ENCODE measurements at places on chromosomes 3 and 15.

DNA sequence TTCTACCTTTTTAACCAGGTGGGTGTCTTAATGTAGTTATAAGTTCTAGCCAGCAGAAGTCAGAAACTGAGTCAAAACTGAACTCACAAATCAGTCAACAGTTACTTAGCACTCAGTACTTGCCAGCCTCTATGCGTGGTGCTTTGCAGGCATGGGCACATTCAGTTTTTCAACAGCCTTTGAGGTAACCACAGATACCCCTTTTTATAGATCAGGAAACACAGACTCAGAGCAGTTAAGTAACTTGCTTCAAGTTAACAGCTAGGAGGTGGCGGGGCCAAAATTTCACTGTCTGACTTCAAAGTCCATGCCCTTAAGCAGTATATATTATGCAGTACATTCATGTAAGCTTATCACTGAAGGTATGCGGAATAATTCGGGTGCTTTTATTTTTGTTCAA, 139.4 kb downstream of the FHIT start:
- no peak for DNase-seq

DNA sequence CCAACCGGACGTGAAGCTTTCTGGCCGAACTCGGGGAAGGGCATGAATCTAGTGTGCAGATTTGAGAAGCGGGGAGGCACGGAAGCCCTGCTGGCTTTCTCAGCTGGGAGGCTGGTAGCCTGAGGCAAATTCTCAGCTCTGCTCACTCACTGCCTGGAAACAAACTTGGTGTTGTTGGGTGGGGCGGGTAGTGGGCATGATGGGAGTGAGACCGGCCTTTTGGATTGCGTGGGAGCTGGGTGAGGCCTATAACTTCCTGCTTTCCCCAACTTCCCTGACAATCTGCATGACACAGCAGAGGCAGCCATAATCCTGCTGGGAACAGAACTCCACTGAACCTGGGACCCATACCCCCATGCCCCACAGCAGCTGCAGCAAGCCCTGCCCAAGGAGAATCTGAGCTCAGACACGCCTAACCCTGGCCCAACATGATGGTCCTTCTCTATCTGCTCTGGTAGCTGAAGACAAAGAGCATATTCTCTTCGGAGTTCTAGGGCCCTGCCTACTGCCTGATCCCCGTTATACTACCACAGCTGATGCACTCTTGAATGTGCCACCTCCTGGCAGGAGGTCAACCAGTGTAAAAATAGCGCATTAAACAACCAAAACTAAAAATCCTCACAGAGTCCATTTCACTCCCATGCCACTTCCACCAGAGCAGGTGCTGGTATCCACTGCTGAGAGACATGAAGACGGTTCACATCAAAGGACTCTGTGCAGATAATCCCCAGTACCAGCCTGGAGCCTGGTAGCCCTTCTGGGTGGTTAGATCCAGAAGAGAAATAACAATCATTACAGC, 44.7 kb downstream of the CEP70 start:
- DNase-seq: no peak

DNA sequence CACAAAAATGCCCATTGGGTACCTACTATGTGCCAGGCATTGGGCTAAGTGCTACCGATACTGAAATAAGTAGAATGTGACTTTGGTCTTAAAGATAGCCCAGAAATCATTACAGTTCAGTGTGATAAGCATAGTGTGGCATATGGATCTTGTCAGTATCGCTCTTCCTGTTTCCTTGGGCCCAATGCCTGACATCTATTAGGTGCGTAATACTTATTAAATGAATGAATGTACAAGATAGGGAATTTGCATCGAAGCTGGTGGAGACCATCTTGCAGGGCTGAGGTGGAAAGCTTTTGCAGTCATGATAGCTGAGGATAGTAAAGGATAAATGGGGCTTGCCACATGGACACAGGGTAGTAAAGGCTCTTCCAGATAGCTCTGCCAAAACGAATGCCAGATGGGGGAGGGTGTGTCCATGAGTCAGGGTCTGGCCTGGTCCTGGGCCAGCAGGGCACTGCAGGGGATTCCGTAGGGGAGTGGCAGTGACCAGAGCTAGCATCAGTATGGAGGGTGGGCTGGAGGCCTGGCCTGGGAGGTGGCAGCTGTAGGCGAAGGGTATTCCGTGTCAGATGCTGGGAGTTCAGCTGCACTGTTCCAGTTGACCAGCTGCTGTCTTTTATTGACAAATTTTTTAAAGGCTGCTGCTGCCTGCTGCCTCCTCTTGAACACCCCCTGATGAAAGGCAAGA, 23.5 kb downstream of the TSEN2 start:
- no peak for DNase-seq

DNA sequence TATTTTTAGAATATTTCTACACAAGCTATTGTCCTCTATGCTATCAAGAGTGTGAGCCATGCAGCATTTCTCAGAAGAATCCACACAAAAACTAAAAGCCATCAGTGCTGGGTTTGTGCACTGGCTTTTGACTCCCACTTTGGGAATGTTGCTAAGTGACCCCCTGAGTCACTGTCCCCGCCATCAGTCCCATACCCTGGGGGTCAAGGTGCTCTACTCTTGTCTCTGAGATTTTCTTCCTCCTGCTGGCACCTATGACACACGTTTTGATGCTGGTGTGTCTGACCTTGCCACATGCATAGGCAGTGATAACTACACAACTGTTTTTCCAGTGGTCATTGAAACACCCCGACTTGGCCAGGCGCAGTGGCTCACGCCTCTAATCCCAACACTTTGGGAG, 19.8 kb downstream of the CMTM7 start:
- DNase-seq: no peak

DNA sequence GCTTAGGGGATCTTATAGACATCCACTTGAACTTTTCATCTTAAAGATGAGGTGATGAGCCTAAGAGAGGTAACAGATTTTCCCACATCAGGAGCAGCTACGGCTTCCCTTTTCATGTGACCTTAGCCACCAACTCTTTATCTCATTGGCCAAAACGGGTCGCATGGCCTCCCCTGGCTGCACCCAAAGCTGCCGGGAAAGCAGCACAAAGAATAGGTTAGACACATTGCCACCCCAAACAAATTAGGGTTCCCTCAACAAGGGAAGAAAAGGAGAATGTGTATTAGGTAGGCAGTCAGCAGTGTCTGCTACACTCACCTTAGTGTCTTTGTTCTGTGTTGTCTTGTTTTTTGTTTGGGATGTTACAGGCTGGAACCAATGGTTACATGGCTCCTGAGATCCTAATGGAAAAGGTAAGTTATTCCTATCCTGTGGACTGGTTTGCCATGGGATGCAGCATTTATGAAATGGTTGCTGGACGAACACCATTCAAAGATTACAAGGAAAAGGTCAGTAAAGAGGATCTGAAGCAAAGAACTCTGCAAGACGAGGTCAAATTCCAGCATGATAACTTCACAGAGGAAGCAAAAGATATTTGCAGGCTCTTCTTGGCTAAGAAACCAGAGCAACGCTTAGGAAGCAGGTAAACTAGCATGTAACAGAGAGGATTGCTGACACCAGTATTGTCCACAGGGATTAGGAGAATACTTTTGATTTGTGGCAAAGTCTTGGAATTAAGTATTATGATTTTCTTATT, 44.2 kb downstream of the GRK7 start:
- DNase-seq: no peak

- DNase-seq: no peak
These were observed 66.4 kb upstream of the SNRPA1 start for GRCh38 chr15:101361418-101361817.

DNA sequence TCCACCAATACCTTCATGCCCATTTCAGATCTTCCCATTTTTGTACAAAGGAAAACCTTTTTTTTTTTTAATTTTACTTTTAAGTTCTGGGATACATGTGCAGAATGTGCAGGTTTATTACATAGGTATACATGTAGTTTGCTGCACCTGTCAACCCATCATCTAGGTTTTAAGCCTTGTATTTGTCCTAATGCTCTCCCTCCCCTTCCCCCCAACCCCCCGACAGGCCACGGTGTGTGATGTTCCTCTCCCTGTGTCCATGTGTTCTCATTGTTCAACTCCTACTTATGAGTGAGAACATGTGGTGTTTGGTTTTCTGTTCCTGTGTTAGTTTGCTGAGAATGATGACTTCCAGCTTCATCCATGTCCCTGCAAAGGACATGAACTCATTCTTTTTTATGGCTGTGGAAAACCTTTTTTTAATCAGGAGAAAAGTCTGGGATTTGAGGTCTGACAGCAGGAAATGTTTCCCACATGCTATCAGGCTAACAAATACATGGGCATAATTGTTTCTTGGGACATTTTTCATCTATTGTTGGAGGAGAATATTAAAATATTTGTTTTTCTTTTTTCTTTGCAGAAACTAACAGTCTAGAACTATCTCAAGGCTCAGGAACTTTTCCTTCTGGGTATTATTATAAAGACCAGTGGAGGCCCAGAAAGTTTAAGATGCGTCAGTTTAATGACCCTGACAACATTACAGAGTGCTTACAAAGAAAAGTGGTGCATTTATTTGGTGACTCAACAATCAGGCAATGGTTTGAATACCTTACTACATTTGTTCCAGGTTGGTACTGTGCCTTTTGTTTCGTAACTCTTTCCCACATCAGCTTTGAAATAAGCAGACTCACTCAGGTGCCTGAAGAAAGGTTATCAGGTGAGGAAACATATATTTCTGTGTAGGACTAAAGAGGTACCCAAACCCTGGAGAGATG, 32.8 kb upstream of the NFKBIZ start:
- no peak for DNase-seq

GRCh38 chr3:152879790-152880174, 44.9 kb downstream of the P2RY1 start:
- peak; percentile 24 for DNase-seq

DNA sequence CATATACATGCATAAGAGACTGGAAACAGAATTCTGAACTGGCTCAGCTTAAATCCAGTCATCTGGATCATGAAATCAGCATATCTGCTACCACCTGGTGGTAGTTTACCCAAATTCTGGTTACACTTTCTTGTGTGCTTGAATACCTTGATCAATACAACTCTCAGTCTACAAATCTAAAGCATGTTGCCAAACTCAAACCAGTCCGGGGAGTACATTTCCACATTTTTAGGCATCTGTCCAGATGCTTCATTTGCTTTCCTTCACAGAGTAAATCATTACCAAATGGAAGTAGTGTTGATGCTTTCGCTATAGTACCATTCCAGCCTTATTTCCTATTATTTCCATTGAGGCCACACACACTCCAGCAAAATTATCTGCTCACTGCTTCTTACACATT, 126.4 kb downstream of the P2RY1 start:
- DNase-seq: peak; percentile 50

- DNase-seq: no peak
These were observed 18.6 kb downstream of the CSTA start for GRCh38 chr3:122343654-122344053.

GRCh38 chr3:43159131-43159875, 53.4 kb upstream of the POMGNT2 start:
- no peak for DNase-seq

DNA sequence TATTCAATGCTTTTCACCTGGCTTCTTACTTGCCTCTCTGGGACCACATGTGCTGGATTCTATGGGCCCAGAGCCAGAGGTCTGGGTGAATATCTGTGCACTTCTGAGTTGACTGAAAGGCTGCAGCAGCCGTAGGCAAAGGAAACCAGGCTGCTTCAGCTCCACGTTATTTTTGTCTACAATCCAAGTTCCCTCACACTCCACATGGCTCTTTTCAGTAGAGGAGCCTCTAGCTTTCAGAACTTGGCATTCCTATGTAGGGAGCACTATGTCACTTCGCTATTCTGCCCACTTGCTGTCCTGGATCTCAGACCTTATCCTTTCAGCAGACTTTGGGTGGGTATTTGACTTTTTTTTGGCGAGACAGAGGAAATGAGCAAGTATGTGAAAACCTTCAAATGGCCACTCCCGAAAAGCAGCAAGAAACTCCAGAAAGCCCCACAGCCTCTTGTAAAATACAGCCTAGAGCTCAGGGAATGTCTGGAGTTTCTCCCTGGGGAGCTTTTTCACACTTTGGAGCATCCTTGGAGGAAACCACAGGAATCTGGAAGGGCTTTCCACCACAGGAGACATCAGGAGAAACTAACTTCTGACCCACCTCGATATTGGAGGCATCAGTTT, 80.9 kb downstream of the DUT start:
- no peak for DNase-seq

GRCh38 chr3:186653080-186653707, 12.6 kb upstream of the HRG start:
- DNase-seq: no peak

DNA sequence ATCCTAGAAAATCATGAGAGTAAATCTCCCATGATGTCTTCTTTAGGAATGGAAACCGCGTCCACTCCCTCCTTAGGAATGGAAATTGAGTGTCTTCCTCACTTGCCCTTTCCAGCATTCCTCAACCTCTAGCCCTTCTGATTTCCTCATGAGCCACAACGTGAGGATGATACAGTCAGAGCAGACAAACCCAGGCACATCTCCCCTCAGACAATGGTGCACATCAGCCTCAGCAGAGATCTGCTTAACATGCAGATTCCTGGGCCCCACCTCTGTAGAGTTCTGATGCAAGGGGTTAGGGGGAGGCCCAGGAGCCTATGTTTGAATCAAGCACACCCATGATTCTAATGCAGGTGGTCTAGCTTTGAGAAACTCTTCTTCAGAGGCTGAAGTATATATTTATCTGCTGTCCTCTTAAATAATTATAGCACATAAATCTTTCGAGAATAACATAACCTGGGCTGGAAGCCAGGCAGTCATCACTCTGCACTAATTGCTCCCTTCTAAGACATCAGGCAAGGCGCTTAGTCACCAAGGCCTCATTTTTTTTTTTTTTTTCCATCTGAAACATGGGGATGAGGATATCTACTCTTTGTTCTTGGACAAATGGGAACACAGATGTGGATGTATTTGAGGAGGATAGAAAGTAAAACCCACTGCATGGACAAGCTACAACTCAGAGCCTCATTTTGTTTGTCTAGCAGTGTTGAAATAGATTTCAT, 81.7 kb downstream of the PRICKLE2 start:
- no peak for DNase-seq

GRCh38 chr15:68309024-68309423, 31.5 kb downstream of the FEM1B start:
- DNase-seq: no peak

DNA sequence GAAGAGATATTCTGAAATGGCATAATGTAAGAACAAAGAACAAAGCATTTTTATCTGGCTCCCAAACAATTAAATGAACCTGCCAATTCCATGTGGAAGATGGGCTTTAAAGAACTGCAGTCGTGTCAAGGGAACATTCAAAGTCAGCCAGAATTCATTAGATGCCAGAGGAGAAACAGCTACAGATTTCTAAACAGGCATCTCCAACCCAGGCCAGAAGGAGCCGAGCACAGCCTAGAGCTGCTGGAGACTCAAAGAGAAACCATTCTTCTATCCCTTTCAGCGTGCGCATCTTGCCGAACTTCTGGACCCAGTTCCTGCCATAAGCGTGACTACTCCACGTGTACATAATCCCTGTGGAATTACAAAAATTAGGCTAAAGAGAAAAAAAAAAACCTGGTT, 60.4 kb downstream of the MB21D2 start:
- DNase-seq: no peak
